Right atrium auricular region (tissue), 2 donors: ENCODE measurements at places on chromosomes 4 and X. TPM values are rescaled to one million over a fixed set of nuclear protein-coding genes. Genes with fewer than 3 reads are reported as not detected.

GRCh38 chr4:81664079-81664478 is 192.4 kb upstream of the RASGEF1B start:
- H3K4me1 ChIP-seq: peaks cover 15% of the 10 kb centered on the region
- no peak for DNase-seq
- no peak overlapping the region for H3K27ac ChIP-seq
- no peaks in the 10 kb centered on the region for H3K27me3 ChIP-seq

GRCh38 chr4:14920237-14920636 is 82.0 kb upstream of the CPEB2 start:
- DNase-seq: no peak
- no peaks in the 10 kb centered on the region for H3K4me1 ChIP-seq
- H3K27ac ChIP-seq: no peak overlapping the region
- no peaks in the 10 kb centered on the region for H3K36me3 ChIP-seq

DNA sequence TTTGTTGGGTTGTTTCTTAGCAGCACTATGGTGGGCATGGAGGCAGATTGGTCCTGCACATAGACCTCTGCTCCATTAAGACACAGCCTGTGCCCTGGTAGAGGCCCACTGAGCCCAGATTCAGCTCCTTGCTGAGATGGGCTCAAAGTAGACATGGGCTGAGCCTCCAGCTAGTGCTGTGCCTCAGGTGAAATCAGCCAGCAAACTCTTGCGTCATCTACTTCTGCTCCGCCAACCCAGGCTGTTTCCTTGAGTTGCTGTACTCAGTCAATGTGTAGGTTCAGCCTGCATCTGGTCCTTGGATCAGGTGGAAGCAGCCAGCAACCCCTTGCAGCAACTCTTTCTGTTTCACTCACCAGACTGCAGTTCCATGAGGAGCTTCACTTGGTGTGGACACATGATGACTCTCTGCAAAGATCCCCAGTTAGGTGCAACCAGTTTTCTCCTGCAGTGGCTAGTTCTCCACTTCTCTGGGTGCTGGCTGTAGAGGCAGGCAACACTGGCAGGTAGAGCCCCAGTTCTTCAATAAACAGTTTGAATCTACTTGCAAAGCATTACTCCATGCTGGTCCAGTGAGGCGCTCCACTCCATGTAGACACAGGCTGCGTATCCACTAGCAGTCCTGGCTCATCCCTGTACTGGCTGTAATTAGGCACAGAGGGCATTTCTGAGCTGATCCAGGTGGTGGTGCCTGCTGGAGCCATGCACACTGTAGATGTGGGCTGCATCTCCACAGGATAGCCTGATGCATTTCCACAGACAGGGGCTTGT is 199.0 kb upstream of the MAMLD1 start:
- no peak overlapping the region for H3K27ac ChIP-seq
- no peaks in the 10 kb centered on the region for H3K36me3 ChIP-seq
- no peak overlapping the region for H3K4me3 ChIP-seq
- no peaks in the 10 kb centered on the region for H3K27me3 ChIP-seq
- DNase-seq: no peak
- H3K4me1 ChIP-seq: no peaks in the 10 kb centered on the region

DNA sequence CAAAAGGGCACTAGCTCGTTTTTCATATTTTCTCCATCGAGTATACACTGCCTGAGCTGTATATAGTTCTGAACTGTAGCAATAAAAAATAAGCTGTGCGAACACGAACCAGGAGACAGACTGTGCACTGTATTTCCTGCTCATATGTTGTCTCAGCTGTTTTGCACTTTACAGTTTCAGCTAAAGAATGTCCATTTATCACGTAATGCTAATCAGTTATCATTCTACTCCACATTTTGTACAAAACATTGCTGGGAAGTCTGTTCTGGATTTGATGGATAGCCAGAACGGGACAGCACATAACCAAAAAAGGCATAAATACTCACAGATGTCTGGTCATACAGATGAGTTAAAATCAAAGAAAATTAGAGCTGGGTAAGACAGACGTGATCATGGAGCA is 315.5 kb upstream of the ADGRL3 start:
- H3K4me3 ChIP-seq: no peak overlapping the region
- H3K36me3 ChIP-seq: no peaks in the 10 kb centered on the region
- no peak for DNase-seq
- no peaks in the 10 kb centered on the region for H3K4me1 ChIP-seq
- H3K27ac ChIP-seq: no peak overlapping the region

DNA sequence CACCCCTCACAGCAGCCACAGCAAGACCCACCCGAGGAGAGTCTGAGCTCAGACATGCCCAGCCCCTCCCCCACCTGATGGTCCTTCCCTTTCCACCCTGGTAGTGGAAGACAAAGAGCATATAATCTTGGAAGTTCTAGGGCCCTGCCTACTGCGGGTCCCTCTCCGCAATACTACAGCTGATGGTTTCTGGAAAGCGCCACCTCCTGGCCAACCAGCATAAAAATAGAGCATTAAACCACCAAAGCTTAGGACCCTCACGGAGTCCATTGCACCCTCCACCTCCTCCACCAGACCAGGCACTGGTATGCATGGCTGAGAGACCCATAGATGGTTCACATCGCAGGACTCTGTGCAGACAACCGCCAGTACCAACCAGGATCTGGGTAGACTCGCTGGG is 78.2 kb downstream of the SH3BGRL start:
- no peak overlapping the region for H3K4me3 ChIP-seq
- no peak for DNase-seq
- no peak overlapping the region for H3K27ac ChIP-seq

GRCh38 chrX:130561930-130562329 is 160.1 kb downstream of the RBMX2 start:
- H3K27me3 ChIP-seq: no peaks in the 10 kb centered on the region
- H3K27ac ChIP-seq: no peak overlapping the region
- DNase-seq: no peak
- no peaks in the 10 kb centered on the region for H3K4me1 ChIP-seq
- no peak overlapping the region for H3K4me3 ChIP-seq

DNA sequence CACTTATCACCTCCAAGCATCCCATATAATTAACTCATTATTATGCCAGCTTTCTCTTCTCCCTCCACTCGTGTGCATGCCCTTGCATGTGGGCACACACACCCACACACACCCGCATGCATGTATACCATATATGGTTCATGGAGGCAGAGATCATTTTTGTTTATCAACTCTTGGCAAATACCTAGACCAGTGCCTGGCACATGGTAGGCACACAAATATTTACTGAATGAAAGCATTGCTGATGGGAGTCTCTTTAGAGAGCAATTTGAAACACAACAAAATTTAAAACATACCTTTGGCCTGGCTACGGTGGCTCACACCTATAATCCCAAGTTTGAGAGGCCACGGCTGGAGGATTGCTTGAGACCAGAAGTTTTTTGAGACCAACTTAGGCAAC is 51.1 kb upstream of the SLC10A4 start:
- H3K27ac ChIP-seq: no peak overlapping the region
- no peaks in the 10 kb centered on the region for H3K27me3 ChIP-seq
- H3K36me3 ChIP-seq: no peaks in the 10 kb centered on the region
- no peak for DNase-seq
- H3K4me1 ChIP-seq: no peaks in the 10 kb centered on the region

DNA sequence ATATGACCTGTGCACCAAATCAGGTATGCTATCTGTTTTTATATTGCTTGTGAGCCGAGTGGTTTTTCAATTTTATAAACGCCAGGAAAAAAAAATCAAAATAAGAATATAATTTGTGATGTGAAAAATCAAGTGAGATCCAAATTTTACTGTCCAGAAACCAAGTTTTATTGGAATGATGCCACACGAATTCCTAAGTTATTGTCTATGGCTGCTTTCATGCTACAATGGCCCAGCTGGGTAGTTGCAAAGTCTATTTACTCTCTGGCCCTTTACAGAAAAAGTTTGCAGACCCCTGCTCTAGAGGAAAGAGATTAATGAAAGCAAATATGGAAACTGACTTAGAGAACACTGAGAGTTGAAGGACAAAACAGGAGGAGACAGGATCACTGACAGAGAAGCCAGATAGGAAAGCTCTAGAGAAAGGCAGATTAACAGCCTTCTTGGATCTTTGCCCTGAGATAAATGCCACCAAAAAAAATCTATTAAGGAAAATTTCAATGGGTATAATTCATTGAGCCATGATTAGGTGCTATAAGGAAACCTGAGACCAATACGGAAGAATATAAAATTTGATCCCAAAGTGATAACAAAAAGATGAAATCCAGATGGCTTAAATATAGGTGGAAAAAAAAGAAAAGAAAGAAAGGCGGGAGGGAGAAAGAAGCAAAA is 29.8 kb downstream of the PRSS12 start:
- DNase-seq: no peak
- H3K4me1 ChIP-seq: no peaks in the 10 kb centered on the region
- H3K27ac ChIP-seq: no peak overlapping the region
- H3K27me3 ChIP-seq: no peaks in the 10 kb centered on the region
- no peaks in the 10 kb centered on the region for H3K36me3 ChIP-seq

DNA sequence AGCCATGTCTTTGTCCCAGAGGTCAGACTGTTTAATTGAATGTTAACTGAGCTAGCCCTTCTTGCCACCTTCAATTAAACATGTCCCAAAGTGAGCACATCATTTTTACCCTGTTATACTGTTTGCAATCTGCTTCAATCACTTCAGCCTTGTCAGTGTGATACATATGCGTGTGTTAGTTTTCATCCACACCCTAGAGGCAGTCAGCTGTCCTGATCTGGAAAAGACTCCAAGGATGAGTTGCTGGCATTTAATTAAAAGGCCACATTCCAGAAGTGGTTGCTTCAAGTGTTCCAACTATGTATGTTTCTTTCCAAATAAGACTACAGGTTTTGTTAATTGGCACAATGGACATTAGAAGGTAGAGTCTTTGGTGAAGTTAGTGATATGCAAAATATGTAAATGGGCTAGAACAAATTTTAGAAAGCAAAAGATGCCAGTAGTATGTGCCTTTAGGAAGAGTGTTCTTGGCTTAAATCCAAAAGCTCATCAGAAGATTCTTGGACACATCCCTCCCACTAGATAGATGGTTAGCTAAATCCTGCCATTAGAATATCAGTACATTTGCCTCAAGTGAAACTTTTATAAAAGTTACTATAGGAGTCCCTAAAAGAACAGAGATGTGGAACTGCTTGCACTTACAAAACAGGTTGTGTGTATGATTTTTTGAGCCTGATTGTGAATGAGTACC is 79.5 kb upstream of the SLIT2 start:
- DNase-seq: no peak
- H3K27me3 ChIP-seq: no peaks in the 10 kb centered on the region
- no peaks in the 10 kb centered on the region for H3K36me3 ChIP-seq
- no peak overlapping the region for H3K4me3 ChIP-seq

DNA sequence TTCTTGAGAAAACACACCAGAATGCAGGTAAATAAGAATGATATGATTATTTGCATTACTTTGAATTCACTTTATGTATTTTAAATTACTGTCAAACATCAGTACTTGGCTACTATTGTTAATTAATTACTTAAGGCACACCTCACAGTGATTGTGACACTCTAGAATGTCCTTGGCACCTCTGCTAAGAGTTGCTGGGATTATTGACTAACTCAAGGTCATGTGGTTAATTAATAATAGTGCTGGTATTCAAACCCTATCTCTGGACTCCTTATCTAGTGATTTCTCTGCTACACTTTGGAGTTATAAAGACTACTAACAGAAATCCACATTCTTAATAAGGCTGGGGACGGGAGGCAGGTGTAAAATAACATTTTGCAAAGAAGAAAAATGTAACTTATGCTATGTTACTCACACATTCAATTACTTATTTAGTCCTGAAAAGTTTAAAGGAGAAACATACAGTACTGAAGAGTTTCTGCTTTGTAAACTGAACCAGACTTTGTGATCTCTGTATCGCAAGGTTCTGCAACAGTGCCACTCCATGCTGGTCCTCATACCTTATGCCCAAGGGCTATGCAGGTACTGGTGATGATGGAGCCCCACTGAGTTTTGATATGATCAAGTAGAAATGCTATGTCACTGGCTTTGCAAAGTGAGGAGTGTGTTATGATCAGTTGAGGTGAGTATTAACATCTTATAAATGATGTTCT is 242.7 kb downstream of the MID1IP1 start:
- H3K36me3 ChIP-seq: no peaks in the 10 kb centered on the region
- no peaks in the 10 kb centered on the region for H3K4me1 ChIP-seq
- no peaks in the 10 kb centered on the region for H3K27me3 ChIP-seq
- no peak for DNase-seq
- H3K4me3 ChIP-seq: no peak overlapping the region

DNA sequence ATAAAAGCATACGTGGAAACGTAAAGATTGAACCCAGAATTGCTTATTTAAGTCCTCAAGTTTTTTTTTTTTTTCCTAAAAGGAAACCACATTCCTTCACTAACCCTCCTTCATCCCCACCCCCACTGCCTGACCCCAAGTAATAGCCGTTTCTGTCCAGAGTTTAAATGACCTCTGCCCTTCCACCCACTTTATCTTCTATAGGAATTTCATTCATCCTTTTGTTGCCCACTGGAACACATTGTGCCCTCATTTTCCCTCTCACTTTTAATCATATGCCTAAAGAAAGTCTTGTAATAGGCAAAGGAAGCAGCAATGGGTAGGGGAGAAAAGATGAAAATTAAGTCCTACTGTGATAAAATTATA is 62.7 kb downstream of the SH3RF1 start:
- H3K36me3 ChIP-seq: no peaks in the 10 kb centered on the region
- H3K27me3 ChIP-seq: no peaks in the 10 kb centered on the region
- no peak overlapping the region for H3K4me3 ChIP-seq
- no peak for DNase-seq
- H3K4me1 ChIP-seq: no peaks in the 10 kb centered on the region

GRCh38 chr4:26830033-26830432 is 30.6 kb upstream of the STIM2 start:
- no peak overlapping the region for H3K4me3 ChIP-seq
- H3K36me3 ChIP-seq: no peaks in the 10 kb centered on the region

DNA sequence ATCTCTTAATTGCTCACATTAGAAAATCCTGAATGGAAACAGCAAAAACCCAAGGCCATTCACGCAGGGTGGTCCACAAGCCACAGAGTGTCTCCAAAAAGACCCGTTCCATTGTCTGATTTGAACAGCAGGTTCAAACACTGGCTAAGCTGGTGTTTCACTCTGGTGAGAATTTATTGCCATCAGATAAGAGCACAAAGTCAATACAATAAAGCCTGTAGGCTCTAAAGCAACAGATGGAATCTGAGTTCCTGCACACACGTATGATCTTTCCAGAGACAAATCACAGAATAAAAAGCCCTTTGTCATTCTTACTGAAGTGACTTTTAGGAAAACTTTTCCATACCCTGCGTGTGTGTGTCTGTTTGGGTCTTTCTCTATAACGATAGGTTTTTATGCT is 5.1 kb upstream of the SFRP2 start:
- H3K36me3 ChIP-seq: no peaks in the 10 kb centered on the region
- no peak overlapping the region for H3K4me3 ChIP-seq
- H3K27me3 ChIP-seq: peaks cover 26% of the 10 kb centered on the region
- no peak overlapping the region for H3K27ac ChIP-seq

DNA sequence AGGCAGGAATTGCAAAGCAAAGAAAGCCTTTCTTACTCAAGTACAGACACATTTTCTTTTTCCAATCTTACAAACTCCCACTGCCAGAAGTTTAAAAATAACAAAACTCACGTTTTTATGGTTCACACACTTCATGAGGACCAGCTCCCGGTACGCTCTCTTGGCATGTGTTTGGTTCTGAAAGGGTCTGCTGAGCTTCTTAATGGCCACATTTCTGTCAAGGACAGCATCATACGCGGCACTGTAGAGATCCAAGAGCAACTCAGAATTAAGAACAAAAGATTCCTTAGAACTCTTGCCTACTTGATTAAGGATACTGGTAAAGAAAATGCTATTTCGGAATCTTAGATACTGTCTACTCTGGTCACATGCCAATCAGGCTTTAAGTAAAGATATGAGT is 252.7 kb downstream of the MAPK10 start:
- H3K36me3 ChIP-seq: no peaks in the 10 kb centered on the region
- no peaks in the 10 kb centered on the region for H3K27me3 ChIP-seq
- H3K4me1 ChIP-seq: no peaks in the 10 kb centered on the region

Gene PUDP
- 17.2 TPM for total RNA-seq

Gene MAP7D2
- total RNA-seq: 0.24 TPM
